ENCODE measurements at places on chromosomes 3 and 15.

GRCh38 chr15:54789376-54789775 lies 407.4 kb downstream of the RSL24D1 start:
- no peak for DNase-seq

GRCh38 chr3:112097378-112097777 lies 11.2 kb downstream of the C3orf52 start:
- DNase-seq = peak; percentile 20

GRCh38 chr3:179181993-179182551 lies 33.9 kb downstream of the PIK3CA start:
- peak; percentile 1 for DNase-seq

GRCh38 chr3:11385891-11386290 lies 113.7 kb downstream of the ATG7 start:
- DNase-seq = no peak

DNA sequence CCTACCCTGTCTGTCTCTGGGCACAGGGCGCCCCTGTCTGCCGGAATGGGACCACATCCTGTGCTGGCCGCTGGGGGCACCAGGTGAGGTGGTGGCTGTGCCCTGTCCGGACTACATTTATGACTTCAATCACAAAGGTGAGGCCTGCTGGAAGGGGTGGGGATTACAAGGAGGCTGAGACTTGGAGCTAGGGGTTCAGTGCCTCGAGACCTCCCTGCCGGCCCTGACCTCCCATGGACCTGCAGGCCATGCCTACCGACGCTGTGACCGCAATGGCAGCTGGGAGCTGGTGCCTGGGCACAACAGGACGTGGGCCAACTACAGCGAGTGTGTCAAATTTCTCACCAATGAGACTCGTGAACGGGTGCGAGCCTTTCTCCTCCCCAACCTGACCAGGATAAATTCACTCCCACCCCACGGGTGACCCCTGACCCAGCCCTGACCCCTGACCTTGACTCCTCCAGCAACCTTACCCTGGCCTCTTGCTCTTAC lies 20.4 kb downstream of the PTH1R start:
- no peak for DNase-seq

DNA sequence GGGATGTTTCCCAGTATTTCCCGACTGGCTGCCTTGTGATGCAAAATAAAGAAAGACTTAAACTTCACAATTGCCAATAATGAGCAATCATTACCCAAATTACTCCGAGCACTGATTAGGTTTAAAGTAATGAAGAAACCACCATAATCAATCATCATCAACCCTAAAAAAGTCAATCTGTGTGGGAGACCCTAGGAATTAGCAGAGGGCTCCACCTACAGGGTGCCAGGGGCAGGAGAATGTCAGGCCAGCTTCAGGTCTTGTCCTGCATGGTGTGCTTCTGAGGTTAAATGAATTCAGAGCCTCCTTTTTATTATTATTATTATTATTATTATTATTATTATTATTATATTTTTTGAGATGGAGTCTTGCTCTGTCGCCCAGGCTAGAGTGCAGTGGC lies 478.0 kb upstream of the ARRDC4 start:
- no peak for DNase-seq

GRCh38 chr3:62708638-62709373 lies 166.4 kb downstream of the CADPS start:
- no peak for DNase-seq
